Fibroblast of skin of back (primary cell): ENCODE measurements at places on chromosomes 7 and 10.

GRCh38 chr10:80598951-80599350 is 61.2 kb downstream of the SH2D4B start:
- no peak for DNase-seq

DNA sequence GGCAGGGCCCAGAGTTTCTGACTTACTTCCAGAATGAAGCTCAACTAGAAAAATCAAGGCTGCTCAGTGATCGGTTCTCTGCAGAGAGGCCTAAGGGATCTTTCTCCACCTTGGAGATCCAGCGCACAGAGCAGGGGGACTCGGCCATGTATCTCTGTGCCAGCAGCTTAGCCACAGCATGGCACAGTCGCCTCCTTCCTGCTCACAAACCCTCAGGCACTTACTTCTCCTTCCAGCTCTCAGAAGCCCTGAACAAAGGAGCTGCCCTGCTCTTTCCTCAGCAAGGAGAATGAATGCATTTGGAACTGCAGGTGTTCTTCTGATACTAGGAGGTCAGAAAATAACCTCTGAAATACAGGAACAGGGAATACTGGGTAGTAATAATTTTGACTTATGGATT is 219.7 kb upstream of the PRSS1 start:
- no peak for DNase-seq

GRCh38 chr7:44958645-44959344 is 20.0 kb downstream of the MYO1G start:
- no peak for DNase-seq

- no peak for DNase-seq
Observed at GRCh38 chr10:57145548-57145947, 784.5 kb upstream of the ZWINT start.

DNA sequence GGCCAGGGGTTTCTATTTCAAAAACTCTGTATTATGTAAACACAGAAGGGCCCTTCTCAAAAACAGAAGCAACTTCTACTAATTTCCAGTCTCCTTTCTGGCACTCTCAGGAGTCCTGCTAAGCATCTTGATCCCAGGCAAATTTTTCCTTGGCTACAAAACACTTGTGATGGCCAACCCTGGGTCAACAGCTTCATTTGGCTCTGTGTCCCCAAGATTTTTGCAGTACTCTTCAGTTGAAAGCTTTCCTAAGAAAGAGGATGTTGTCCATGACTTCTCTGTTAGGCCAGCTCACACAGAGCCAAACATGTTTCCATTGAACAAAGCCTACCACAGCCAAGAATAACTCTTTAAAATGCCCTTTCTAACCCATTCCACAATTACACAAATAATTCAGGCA is 99.0 kb upstream of the EGR2 start:
- DNase-seq: no peak
